NCI-H748 treated with DMSO at 0.1 percent for 48 hours (cell line): ENCODE measurements at places on chromosomes 2 and 18.

- no peak for DNase-seq
Measured at GRCh38 chr2:9137379-9138150, 69.0 kb upstream of the ASAP2 start.

DNA sequence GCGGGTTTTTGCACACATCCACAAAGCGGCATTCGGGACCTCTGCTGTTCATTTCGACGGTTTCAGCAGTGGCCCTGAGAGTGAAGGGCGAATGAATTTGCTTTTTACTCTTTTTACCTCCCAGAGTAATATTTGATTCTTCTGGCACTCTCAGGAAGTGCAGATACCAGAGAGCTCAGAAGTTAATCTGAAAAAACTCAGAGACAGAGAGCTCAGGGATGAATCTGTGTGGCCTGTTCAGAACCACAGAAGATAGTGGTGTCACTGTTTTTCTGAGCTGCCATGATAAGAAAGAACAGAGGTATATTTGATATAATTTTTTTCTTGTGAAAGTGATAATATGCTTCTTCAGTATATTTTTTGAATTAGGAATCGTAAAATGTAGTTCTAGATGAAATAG, 129.3 kb downstream of the MBP start:
- no peak for DNase-seq

DNA sequence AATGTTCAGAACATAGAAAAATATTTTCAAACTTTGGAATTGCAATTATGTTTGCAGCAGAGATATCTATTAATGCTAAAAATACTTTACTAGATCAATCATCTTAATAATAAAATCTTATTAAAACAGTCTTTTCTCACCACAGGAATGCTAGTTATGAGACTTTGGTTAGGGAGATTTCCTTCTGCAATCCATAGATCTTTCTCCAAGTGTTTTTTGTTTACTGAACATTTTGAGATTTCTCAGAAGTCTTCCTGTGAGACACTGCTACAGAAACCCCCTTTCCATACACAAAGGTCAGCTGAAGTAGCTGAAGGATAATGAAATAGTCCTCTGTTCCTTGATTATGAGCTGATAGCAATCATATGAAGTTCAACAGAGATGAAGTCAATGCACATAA, 59.4 kb upstream of the RAPH1 start:
- DNase-seq: no peak

- no peak for DNase-seq
Measured at GRCh38 chr2:118791483-118791882, 56.0 kb downstream of the EN1 start.

GRCh38 chr2:88765154-88765888, 73.8 kb downstream of the RPIA start:
- DNase-seq: no peak

GRCh38 chr2:24365826-24366225, 5.5 kb upstream of the ITSN2 start:
- no peak for DNase-seq

DNA sequence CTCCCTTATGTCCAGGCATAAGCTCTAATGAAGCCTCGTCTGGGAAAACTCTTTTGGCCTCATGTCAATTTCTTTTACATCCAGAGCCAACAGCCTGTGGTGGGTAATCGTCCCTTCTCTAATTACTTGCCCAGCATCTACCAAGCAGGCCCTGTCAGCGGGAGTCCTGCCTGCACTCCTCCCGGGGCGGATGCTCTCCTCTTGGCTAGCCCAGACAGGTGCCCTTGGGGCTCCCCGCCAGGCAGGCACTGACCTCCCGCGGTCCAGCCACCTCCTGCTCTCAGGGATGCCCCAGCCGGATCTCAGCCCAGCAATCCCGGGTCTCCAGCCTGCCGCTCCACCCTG, 74.2 kb downstream of the NCAPH start:
- no peak for DNase-seq

DNA sequence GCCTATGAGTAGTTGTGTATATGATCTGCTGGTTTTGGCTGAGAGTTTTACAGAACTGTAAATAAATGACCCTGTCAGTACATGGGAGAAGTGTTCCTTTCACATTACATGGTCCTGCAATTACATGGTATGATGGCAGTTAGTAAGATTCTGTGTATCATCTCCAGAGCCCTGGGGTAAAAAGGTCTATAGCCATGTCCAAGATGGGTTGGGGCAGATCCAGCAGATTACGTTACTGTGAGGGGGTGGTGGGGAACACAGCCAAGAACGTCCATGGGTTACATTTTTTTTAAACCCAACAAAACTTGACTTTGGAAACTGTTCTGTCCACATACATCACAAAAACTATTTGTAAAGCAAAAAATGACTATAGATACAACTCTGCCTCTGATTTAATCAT, 64.2 kb upstream of the LMAN1 start:
- DNase-seq: no peak

DNA sequence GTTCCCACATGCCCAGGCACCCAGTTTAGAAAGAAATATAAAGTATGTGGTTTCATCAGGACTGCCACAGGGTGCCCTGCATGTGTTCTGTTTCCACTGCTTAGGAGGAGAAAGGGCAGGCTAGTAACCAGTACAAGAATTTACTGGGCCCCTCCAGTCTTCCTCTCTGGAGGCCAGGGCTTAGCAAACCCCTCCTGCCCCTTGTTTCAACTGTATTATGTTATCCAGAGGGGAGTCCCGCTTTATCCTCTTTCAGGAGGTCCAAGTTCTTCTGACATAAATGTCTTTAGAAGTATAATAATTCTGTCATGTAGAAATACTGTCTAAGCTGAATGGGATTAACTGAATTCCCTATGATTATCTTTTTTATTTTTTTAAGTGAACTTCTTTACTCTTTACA, 132.1 kb downstream of the WDSUB1 start:
- DNase-seq: no peak
